ENCODE measurements at places on chromosomes 2 and 18. TPM values are rescaled to one million over a fixed set of nuclear protein-coding genes. Genes with fewer than 3 reads are reported as not detected.

Gene CHRNA1
- not detected for total RNA-seq

Gene DLGAP1
- total RNA-seq: not detected

Gene TSN
- total RNA-seq: 64.0 TPM

Gene TFPI
- total RNA-seq: 56.0 TPM

Gene MDH1B
- 1.6 TPM for total RNA-seq

Gene CNGA3
- not detected for total RNA-seq

Gene IL1B
- 0.18 TPM for total RNA-seq

Gene SLC19A3
- total RNA-seq: 3.6 TPM

Gene FSHR
- not detected for total RNA-seq

Gene MIB1
- total RNA-seq: 11.9 TPM

Gene MOCOS
- 2.7 TPM for total RNA-seq

Gene NAT8
- not detected for total RNA-seq

Gene VWA3B
- 0.43 TPM for total RNA-seq

Gene ARHGEF33
- 0.11 TPM for total RNA-seq

Gene GKN1
- 0.73 TPM for total RNA-seq

Gene MRO
- total RNA-seq: 0.16 TPM

Gene UGT1A6
- total RNA-seq: 0.81 TPM

Gene CLK1
- total RNA-seq: 39.7 TPM

Gene ADCY3
- 75.8 TPM for total RNA-seq

Gene EVX2
- total RNA-seq: not detected

Gene GLI2
- total RNA-seq: 18.5 TPM

Gene OSBPL1A
- total RNA-seq: 9.9 TPM

Gene CRYGB
- not detected for total RNA-seq

Gene ALK
- not detected for total RNA-seq

Gene REG3A
- total RNA-seq: not detected

Gene ITGAV
- 52.8 TPM for total RNA-seq

Gene TMEM198
- total RNA-seq: 1.2 TPM

Gene COL6A3
- total RNA-seq: 0.10 TPM

Gene PRKAG3
- total RNA-seq: not detected

Gene TUBB8B
- not detected for total RNA-seq

Gene HMSD
- total RNA-seq: 0.54 TPM

Gene FEV
- total RNA-seq: not detected

Gene KANSL1L
- 0.66 TPM for total RNA-seq

Gene FAM237A
- total RNA-seq: not detected

Gene DAW1
- total RNA-seq: 3.1 TPM

Gene CABYR
- total RNA-seq: 11.3 TPM

Gene BOLL
- total RNA-seq: not detected

Gene SLC4A5
- 0.40 TPM for total RNA-seq

Gene LAMA1
- total RNA-seq: not detected

Gene DSG4
- total RNA-seq: not detected

Gene KHK
- 12.4 TPM for total RNA-seq

Gene ANO7
- total RNA-seq: 2.5 TPM

Gene KCMF1
- total RNA-seq: 92.3 TPM

Gene CAPN13
- 0.15 TPM for total RNA-seq

Gene TYW5
- 9.7 TPM for total RNA-seq

Gene UGT1A10
- 0.26 TPM for total RNA-seq

Gene PLGLB1
- total RNA-seq: 1.1 TPM

Gene DUSP19
- total RNA-seq: 0.57 TPM

Gene NEU2
- total RNA-seq: not detected

Gene HDAC4
- 6.0 TPM for total RNA-seq

Gene KCNG2
- not detected for total RNA-seq
